ENCODE measurements at places on chromosomes 3 and 15.

- DNase-seq = peak; percentile 41
Observed at GRCh38 chr3:23685541-23686258, 120.1 kb upstream of the UBE2E1 start.

GRCh38 chr3:98326945-98327344 is 26.7 kb upstream of the OR5K4 start:
- DNase-seq = no peak

GRCh38 chr3:129122412-129123011 is 908 bp upstream of the RAB43 start:
- DNase-seq = no peak

- DNase-seq = no peak
Observed at GRCh38 chr3:152581951-152582350, 253.0 kb upstream of the P2RY1 start.

DNA sequence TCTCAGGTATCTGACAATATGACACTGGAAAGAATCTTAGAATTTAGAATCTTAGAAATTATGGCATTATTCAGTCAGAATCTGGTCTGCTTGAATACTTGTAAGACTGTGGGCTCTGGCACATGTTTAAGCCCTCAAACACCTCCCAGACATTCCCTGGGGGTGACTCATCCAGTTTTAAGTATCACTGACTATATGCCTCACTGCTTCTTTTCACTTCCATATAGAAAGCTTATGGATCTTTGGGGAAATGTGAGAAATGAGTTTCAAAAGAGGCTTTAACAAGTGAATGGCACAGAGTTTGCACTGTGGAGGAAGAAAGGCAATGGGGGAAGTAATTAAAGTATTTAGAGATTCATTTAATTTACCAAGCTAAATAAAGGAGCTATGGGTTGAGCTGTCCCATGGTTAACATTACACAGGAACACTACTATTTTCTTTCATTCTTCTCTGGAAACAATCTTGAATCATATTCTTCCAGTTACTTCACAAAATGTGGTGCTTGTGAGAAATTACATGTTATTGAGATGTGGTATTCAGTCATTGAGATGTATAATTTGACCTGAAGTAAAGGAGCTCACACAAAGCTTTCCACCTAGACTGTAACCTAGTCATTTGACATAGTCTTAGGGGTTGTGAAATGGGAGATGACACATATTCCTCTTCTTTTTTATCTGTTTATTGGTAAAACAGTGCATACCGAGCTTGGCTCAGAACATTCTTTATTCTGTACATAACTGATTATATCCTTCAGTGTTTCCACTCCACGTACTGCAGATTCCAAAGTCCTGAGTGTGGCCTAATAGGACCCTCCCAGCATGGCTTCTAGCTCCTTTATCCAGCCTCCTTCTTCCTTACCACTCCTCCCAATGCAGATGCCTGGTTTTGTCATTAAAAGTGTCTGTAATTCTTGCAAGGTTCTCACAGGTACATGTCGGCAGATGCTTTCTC is 544.6 kb upstream of the NECTIN3 start:
- no peak for DNase-seq

DNA sequence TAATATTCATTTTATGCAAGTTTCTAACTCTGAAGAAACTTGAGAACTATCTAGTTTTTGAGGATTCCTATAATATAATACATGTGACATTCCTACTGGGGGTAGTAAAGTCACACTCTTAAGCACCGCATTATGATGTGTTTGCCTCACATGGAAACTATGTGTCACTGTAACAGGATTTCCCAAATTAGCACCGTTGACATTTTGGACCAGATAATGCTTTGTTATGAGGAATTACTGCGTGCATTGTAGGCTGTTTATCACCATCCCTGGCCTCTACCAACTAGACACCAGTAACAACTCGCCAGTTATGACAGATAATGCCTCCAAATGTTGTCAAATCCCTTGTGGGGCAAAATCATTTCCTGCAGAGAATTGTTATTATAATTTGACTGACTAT is 267.8 kb downstream of the RAP2B start:
- DNase-seq = no peak

GRCh38 chr3:37816271-37816670 is 45.4 kb upstream of the CTDSPL start:
- DNase-seq = no peak

DNA sequence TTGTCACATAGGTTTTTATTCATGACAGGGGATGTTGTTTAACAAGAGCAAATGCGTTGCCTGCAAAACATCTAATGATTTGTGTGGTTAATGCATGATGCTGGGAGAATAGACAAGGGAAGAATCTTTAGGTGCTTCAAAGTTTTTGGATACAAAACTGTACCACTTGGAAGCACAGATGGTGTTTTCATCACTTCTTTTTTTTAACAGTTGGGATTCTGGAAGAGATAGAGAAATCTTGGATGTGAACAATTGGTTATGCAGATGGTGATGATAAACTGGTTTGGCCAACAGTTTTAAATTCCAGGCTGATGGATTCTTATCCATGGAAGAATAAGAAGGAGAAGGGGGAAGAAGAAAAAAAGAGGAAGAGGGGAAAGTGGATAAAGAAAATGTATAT is 379.4 kb downstream of the KCNH8 start:
- no peak for DNase-seq

- DNase-seq = no peak
Observed at GRCh38 chr15:65793818-65794104, 1.7 kb upstream of the DENND4A start.

DNA sequence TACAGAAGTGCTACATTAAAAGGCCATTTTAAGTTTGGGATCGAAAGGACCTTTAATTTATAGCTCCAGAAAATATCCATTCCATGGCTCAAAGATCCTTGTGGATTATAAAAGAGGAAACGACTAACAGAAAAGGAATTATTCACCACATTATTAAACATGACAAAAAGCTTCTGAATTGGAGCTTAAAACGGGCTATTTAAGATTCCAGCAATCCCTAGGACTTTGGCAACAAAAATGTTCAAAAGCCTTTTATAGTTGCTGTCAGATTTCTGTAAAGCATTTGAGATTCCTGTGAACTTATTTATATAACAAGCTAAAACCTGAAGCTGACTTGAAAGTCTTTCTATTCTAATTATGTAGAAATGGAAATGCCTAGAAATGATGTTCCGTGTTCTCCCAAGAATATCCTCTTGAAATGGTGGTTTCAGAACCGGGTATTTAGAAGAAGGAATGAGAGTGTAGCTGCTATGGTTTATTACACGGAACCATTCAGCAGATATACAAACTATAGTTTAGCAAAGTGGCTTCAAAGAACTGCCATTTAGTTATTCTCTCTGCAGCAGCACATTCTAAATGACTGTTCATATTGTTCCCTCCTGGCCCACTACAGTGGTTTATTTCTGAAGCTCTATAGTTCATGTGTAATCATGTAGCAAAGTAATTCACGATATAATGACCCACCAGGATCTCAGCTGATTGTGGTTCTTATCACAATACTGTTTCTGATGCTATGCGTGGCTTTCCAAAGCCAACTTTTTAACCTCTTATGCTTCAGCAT is 961.7 kb downstream of the FHIT start:
- no peak for DNase-seq

DNA sequence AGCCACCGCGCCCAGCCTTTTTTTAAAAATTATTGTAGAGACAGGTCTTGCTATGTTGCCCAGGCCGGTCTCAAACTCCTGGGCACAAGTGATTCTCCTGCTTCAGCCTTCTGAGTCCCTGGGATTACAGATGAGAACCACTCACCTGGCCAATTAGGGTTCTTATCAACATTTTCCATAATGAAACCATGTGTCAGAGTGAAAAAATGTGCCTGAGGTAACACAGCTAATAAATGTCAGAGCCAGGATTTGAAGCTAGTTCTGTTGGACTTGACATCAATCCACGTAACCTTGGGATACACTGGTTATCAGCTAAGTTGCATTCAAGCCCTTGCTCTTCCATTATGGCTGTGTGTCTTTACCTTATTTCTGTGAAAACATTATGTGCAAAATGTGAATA is 29.1 kb downstream of the CHST14 start:
- DNase-seq = no peak

DNA sequence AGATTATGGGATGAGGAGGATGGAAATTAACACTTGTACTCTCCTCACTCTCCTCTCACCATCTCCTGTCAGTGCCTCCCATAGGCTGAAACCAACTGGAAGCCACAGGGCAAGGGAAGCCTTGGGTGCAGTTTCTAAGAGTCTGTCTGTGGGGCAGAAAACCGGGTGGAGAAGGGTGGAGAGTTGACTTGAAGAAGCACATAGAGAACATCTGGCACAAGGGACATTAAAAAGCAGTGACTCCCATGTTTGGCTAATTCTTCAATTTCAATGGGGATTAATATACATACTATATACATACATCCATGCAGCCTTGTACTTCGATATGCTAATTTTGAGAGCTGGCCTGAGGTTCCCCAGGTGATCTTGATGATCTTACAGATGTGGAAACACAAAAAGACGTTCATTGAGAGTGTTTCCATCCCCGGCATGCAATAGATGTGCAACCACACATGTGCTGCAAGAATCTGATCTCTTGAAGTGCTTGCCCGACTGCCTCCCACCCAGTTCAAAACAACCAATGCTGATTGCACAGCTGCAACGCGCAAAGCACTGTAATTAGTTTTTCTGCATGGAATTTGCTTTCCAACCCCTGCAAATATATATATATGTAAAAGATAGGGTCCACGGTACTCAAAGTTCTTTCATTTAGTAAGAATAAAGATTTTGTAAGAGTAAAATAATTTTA is 121.9 kb upstream of the TMC3 start:
- DNase-seq = no peak

GRCh38 chr3:113659101-113659541 is 37.3 kb downstream of the USF3 start:
- DNase-seq = no peak

DNA sequence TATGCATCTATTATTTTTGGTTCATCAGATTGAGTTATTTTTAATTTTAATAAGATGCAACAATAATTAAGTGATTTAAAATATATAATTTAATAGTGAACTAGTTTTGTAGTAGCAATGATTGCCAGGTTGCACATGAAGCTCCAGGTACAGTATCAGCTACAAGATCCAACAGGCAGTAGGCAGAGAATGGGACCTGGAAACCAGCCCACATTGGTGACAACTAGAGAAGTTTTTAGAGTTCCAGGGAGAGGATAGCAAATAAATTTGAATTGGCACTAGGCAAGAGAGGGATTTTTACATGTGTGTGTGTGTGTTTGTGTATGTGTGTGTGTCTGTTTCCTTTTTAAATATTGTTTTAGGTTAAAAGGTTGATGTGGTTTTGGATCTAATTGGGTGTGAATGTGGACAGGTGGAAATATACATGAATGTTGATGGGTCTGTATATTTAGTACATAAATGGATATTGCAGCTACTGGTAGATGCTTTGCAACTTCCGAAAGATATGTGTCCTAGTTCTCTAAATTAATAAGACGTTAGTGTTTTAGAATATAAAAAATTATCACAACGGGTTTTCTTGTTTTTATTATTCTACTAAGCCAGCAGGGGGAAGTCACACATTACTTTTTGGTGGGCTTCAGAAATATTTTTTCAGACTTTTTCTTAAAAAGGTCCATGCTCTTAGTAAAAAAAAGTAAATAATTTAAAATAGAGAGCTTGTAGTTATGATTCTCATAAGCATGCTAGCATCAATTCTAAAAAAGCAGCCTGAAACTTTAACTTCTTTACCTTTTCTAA is 110.1 kb upstream of the GBE1 start:
- no peak for DNase-seq

- DNase-seq = no peak
Observed at GRCh38 chr15:50143255-50143860, 24.3 kb upstream of the ATP8B4 start.

DNA sequence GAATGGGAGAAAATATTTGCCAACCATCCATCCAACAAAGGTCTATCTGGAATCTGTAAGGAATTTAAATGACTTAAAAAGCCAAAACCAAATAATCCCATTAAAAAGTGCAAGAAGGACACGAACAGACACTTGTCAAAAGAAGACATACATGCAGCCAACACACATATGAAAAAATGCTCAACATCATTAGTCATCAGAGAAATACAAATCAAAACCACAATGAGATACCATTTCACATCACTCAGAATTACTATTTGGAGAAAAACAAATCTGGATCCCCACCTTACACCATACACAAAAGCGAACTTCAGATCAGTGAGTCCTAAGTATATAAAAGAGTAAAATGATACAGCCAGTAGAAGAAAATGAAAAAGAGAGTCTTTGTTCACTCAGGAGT is 58.6 kb upstream of the MNS1 start:
- DNase-seq = no peak

- no peak for DNase-seq
Observed at GRCh38 chr15:99615460-99615859, 49.7 kb downstream of the MEF2A start.

DNA sequence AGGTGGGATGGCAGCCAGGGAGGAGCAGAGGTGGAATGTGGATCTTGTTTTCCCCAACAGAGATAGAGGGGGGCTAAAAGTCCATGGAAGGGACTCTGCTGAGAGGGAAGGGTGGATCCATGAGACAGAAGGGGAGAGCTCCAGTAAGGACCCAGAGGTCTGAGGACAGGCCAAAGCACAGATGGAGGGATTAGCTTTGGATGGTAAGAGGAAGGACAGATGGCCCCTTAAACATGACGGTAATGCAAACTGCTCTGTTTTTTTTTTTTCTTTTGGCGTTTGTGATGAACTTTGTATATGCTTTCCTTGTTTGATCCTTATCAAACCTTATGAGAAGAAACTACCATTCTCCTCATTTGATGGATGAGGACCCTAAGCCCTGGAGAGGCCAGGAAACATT is 96.2 kb downstream of the IGF1R start:
- no peak for DNase-seq

- no peak for DNase-seq
Observed at GRCh38 chr3:193573403-193574191, 18.9 kb upstream of the ATP13A4 start.

DNA sequence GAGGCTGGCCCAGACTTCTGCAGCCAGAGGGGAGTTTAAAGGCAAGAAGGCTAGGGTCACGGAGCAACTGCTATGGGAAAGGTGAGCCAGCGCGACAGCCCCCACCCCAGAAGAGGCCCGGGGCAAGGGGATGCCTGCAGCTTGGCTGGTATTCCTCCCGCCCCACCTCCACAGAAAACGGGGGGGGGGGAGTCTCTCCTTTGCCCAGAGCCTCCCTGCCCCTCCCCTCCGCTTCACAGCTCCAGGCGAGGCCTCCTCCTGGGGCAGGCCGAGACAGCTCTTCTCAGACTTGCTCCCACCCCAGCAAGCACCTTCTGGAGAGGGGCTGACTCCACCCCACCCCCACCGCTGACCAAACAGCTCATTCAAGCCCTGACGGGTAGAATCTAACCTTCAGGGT is 13.4 kb downstream of the ANP32A start:
- DNase-seq = no peak

DNA sequence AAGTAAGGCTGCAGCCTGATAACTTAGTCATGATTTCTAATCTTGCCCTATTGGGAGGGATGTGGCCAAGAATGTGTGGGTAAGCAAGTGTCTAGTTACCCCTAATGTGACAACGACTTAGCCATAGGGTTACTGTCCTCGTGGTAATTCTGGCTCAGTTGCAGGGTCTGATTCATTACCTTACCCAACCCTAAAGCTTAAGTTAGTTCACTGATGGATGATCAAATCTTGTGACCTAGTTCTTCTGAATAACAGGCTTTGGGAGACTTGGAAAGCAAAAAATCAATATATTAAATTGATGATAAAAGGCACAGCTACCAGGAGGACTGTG is 1.6 kb upstream of the INTS14 start:
- DNase-seq = peak; percentile 14
